ENCODE measurements at places on chromosomes 6 and 20.

DNA sequence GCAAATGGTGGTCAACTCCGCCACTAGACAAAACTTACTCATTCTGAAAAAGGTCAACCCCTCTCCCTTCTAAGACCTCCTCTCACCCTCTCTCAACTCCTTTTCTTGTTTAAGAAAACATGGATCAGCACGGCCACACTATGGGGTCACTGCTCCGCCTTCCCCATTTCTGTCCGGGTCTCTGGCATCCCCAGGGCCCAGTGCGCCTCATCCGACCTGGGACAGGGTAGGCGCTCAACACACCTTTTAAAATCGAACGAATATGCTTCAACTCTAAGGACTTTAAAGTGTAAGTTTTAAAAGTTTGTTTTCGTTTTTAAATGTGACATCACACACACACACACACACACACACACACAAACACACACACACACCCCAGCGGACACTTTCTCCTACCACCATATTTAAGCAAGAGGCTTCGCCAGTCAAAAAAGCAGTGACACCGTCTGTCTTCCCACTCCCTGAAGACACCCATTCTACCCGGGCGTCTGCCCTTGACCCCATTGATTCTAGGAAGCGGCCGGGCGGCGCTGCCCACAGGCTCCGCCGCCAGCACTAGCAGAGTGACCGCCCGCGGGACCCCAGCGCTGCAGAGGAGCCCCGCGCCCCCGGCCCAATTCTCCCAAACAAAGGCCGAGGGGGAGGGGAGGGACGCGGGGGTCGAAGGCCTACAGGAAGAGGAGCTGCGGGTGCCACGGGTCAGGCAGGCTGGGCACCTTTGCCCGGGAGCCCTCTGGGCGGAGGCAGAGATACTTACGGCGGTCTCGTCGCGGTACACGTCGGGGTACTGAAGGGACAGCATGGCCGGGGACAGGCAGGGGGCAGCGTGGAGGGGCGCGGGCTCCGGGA lies 568 bp downstream of the PREP start:
- DNase-seq = peak; percentile 13

DNA sequence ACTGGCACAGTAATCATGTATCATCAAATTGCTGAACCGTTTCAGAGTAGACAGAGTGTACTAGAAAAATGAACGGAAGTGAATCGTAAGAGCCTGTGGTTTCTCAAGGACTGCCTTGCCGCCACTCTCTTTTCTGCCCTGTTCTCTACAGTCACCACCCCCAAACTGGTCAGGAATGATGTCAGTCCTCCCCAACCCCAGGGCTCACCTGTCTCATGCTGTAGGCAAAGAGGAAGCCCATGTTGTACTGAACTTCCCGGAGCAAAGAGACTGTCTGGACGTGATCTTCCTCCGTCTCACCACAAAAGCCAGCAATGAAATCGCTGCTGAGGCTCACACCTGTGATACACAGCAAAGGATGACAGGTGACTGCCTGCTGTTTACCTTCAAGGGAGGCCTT lies 31.0 kb downstream of the CDK5RAP1 start:
- DNase-seq = no peak

DNA sequence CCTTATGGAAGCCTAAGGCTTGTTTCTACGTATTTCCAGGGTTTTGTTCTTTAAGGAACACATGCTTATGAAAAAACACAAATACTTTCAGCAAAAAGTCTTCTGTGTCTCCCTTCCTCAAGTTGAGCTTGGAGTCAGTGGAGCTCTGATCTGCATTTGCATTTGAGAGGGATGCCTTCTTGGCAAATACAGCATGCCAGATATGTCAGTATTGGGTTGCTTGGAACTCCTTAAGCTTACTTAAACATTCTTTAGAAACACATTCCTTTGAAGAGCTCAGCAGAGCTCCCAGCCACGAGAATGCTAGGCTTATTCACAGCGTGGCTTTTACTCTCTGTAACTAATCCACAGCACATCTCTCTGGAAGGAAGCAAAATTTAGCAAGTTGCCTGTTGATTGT lies 68.3 kb downstream of the ANKRD6 start:
- DNase-seq = no peak

DNA sequence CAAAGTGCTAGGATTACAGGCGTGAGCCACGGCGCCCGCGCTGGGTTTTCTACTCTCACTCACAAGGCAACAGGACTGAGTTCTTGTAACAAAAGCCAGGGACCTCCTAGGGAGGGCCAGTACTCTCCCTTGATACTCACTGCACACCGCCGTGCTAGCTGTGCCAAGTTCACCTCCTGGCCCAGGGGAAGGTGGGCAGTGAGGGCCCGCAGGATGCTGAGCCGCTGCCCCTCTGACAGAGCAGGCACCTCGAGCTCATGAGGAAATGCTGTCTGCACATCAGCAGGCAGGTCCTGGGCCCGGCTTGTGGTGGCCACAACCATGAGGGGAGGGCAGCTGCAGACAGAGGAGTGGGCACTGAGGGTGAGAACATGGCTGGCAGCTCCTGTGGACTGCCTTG lies 6.7 kb downstream of the GNMT start:
- no peak for DNase-seq

GRCh38 chr20:6579417-6579816 lies 188.1 kb upstream of the BMP2 start:
- no peak for DNase-seq

DNA sequence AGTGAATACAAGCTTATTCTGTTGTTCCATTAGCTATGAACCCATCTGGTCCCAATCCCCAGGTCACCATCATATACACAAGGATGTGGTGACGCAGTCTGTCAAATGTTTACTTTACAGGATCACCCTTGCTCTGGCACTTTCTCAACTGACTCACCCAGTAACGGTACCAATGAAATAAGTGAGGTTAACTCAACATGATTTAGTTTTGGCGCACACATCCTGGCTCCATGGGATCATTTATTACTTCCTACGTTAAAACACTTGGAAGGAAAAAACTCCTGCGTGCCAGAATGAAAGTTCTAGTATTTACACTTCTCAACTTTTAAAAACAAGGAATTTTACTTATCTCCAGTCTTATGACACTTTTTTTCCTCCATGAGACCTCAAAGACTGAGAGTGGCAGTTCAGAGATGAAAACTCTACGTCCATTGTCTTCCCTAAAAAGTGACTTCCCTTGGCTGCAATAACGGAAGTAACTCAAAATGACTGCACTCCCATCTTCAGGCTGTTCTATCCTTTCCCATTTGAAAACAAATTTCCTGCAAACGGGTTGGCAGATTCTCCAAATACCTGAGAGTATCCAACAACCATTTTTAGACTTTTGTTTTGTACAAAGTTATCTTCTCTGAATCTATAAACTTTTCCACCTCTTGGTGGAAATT lies 15.9 kb downstream of the AGPAT4 start:
- no peak for DNase-seq

DNA sequence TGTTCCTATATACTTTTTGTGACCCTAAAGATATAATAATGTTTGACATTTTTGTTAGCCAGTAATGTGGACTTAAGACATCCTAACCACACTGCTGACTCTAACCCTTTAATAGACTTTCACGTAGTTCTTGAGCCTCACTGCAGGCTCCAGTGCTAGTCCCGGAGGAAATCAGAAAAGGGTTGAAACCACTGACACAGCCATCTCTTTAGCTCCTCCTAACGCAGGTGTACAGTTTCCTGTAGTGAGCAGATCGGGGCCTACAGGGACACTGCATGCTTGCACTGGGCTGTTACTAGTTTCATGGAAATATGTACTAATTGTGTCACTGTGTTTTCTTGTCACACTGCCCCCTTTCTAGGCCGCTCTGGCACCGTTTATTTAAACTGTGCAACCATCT lies 512 bp upstream of the HDGFL1 start:
- DNase-seq = no peak

DNA sequence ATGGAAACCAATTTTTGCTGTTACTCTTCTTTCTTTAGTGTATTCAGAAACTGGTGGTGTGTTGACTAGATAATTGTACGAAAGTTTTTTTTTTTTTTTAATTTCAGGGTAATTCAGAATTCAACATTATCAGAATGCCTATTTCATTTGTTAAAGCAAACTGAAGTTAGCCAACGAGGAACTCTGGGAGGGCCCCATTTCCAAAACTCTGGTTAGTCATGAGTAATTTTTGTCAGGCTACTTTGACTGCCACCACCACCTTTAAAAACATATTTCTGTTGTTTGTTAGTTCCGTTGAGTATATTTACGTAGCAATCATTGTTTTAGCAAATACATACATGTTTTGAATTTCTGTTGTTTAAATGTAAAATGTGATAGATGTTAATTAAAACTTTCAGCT lies 763 bp downstream of the ZKSCAN8 start:
- DNase-seq = no peak

GRCh38 chr6:117547688-117548621 lies 54.4 kb downstream of the GOPC start:
- DNase-seq = no peak

GRCh38 chr6:34871853-34872252 lies 16.0 kb downstream of the TAF11 start:
- no peak for DNase-seq

GRCh38 chr6:35092362-35093117 lies 48.6 kb downstream of the TCP11 start:
- DNase-seq = no peak

DNA sequence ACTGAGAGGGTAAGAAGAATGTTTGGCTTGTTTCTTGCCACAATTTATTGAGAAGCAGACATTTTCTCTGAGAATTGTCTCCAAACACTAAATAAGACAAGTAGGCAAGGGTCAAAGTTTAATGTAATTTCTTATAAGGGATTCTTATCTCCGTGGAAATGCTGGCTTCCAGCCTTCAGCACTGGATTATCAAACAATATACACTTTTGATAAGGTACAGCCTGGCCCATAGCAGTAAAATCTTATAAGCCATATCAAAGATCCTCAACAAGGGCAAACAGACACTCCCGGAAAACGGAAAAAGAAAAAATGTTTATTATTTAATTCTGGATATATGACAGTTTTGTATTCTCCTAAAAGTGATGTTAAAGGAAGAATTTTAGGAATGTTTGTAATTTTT lies 18.5 kb upstream of the ZSCAN9 start:
- DNase-seq = no peak

- peak; percentile 40 for DNase-seq
These were observed 342.3 kb downstream of the C6orf118 start for GRCh38 chr6:164967102-164967501.

- DNase-seq = no peak
These were observed 224.8 kb upstream of the MARCKS start for GRCh38 chr6:113632220-113632864.

- peak; percentile 15 for DNase-seq
These were observed at the start of gene DNAH8 for GRCh38 chr6:38715016-38715689. Gene DNAH8 (plus strand): TSS chr6:38715311. CDS start chr6:38722810, 7,499 bp downstream.

DNA sequence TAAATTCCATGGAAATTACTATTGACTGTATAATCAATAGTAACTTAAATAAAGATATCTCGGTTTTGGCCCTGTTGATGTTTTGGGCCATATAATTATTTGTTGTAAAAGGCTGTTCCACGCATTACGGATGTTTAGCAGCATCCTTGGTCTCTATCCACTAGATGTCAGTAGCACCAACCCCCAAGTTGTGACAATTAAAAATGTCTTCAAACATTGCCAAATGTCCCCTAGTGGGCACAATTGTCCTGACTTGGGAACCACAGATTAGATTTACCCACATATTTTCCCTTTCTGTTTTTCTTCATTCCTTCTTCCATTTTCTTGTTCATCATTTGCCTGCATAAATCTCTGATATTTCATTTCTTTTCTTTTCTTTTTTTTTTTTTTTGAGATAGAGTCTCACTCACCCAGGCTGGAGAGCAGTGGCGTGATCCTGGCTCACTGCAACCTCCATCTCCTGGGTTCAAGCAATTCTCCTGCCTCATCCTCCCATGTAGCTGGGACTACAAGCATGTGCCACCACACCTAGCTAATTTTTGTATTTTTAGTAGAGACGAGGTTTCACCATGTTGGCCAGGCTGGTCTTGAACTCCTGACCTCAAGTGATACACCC lies 13.6 kb upstream of the WFDC8 start:
- DNase-seq = peak; percentile 41

DNA sequence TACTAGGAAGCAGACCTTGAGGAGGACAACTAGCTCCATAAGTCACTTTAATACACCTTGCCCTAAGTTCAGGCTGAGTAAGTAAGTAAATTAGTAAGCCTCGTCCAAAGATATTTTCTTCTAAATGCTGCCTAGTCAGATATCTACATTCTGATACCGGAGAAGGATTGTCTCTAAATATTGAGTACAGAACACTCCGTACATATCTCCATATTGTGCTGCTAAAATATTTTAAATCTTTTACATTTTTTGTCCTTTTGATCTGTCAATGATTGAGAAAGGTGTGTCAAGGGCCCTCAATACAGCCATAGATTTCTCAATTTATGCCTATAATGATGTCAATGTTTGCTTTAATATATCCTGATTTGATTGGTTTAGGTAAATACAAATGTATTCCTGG lies 3.2 kb downstream of the WFDC8 start:
- DNase-seq = no peak

DNA sequence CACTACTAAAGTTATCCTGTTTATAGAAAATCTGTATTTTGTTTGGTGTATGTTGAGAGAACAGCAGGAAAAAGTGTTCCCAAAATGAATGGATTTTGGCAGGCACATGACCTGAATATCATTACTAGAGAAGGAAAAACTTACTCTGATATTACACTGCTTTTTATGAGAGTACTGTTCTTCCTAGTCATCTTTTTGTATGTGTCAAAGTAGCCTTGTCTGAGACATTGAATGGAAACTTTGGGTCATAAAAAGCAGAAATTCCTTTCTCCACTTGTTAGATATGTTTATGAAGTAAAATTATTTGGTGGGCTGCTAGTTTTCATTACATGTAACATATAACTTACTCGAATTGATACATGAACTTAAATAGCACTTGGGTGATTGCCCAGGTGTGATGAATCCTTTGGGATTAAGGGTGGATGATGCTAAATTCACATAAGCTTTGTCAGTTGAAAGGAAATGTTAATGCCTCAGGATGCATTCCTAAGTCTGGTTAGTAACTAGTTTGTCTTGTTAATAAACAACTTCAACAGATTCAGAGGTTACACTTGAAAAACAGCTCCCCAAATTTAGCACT lies 206.7 kb downstream of the CENPW start:
- no peak for DNase-seq

DNA sequence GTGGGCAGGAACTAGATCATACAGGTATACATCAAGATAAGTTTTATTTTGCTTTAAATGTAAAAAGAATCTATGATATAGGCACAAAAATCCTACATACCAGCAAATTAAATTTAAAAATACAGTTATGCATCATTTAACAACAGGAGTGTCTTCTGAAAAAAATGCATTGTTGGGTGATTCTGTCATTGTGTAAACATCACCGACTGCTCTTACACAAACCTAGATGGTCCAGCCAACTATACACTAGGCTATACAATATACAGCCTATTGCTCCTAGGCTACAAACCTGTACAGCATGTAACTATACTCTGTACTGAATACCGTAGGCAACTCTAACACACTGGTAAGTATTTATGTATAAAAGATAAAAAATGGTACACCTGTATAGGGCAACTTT lies 139.4 kb downstream of the RNGTT start:
- no peak for DNase-seq

- DNase-seq = no peak
These were observed 19.4 kb upstream of the MUC21 start for GRCh38 chr6:30964075-30964474.

GRCh38 chr6:165486183-165487137 lies 176.6 kb downstream of the PDE10A start:
- DNase-seq = no peak

GRCh38 chr6:132058975-132059374 lies 107.8 kb upstream of the CCN2 start:
- DNase-seq = no peak

Measured in endothelial cell (in vitro differentiated cells).